ENCODE measurements at places on chromosomes 1 and 21.

DNA sequence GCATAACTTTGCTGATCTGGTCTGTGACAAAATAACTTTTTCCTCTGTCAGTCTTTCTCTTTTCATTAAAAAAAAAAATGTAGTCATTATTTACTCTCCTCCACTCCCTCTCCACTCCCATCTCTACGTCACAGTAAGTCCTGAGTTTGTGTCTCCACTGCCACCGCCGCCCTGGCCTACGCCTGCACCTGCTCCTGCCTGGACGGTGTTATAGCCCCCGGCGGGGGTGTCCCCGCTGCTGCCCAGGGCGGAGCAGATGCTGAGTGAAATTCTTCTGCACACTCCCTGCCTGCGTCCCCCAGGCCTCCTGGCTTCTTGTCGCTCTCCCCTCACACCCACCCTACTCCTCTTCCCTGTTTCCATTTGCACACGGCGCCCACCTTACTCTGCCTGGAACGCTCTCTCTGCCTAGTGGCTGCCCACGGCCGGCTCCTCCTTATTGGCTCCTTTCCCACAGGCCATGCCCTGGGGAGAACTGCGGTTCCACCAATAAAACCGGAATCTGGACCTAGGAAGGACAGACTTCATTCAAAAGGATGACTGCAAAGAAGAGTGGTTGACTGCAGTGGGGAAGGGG lies 55.2 kb upstream of the C1orf174 start:
- no peak for DNase-seq

- no peak for DNase-seq
These were observed 29.4 kb upstream of the VASH2 start for GRCh38 chr1:212920896-212921295.

DNA sequence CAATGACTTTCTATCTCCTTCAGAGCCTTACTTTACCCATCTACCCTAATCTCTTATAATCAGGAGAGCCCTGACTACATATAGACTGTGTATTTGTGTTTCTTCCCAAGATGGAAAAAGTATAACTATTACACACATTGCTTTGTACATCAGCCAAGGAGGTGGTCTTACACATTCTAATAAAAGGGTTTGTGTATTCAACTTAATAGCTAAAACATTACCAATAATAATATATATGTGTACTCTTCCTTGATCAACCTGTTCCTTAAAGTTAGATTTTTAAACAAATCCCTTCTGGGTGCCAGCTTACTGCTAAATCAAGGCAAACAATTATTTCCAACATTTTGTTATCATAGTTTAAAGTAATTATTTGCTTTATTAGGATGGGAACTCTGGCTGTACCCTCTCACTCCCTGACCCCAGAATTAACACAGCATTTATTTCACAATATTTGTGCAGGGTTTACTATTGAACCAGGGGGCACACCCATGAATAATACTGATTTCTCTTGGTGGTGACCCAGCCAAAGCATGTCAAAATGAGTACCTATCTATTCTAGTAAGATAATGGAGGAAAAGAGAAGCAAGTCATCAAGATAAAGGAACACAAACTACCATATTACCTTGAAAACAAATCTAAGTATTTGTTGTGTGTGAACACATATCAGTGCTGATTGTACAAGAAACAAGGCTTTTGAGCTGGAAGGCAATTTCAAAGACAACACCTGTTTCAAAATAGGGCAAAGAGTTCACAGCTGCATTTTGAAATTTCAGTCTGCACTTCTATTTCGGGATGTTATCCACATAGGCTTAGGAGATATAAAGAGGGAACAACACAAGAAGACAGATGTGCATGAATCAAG lies 30.1 kb upstream of the SLC45A3 start:
- DNase-seq = no peak

GRCh38 chr1:230255991-230256390 lies 170.1 kb downstream of the PGBD5 start:
- no peak for DNase-seq

- DNase-seq = no peak
These were observed 104.4 kb downstream of the LEPR start for GRCh38 chr1:65524931-65525265.

DNA sequence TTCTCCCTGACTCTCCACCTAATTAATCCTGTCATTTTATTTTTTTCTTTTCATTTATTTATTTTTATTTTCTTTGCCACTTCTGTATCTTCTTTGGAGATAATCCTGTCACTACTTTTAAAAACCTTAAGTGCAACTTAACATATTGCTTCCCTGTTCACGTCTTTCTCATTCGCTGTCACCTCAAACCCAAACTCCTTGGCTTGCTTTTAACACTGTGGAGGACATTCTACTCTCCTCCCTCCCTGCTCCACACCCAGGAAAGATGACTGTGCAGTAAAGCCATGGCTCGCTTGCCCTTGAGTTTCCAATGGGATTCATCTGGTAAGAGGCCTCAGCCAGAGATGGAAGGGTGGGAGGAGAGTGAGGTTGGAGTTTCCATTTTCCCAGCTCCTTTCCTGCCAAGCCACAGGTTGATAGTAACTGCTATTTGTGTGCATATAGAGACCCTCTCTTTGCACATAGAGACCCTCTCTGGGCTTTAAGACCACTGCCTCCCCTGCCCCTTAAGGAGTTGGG lies 6.4 kb upstream of the BRWD1 start:
- DNase-seq = no peak

DNA sequence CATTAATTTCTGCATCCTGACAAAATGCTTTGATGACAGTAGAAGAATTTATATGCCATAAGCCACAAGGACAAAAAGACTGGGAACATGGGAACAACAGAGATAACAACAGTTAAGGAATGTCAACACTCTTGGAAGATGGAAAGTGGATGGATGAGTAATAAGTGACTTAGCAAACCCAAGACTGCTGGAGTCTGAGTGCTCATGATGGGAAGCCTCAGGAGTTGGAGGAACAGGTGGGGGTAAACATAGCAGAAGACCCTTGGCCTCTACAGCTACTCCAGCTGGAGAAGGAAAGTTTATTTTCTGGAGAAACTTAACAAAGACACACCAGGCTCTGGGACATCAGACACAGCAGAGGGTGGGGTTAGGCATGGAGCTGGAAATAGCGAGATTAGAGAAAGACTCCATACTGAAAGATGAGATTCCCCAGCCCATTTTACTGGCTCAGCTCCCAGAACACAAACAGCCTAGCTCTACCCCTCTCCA lies 13.6 kb downstream of the G0S2 start:
- no peak for DNase-seq

- no peak for DNase-seq
These were observed 840.6 kb downstream of the BRINP3 start for GRCh38 chr1:189637041-189637440.
